ENCODE measurements at places on chromosomes 7 and 10. TPM values are rescaled to one million over a fixed set of nuclear protein-coding genes. Genes with fewer than 3 reads are reported as not detected.
A peak's percentile ranks its signal among the peaks of the same experiment; 100 is the strongest.

DNA sequence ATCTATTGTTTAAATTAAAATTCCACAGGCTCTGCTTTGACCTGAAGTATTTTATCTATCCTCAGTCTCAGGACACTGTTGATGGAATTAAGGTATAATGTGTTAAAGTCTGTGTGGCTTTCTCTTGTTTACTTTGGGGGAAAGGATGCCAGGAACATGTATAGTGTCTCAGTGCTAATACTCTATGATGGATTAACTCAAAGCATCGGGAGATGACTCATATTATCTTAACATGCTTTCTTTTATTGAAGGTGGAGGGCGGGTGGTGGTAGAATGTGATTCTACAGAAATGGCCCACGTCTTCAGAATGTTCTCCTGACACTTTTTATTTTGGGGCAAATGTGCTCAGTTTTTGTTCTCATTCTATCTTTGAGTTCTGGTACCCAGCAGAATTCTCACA, 189.0 kb downstream of the ANKRD30A start:
- DNase-seq = no peak
- no peak overlapping the region for H3K27ac ChIP-seq
- H3K4me1 ChIP-seq = no peaks in the 10 kb centered on the region
- H3K27me3 ChIP-seq = no peaks in the 10 kb centered on the region
- no peaks in the 10 kb centered on the region for H3K36me3 ChIP-seq

DNA sequence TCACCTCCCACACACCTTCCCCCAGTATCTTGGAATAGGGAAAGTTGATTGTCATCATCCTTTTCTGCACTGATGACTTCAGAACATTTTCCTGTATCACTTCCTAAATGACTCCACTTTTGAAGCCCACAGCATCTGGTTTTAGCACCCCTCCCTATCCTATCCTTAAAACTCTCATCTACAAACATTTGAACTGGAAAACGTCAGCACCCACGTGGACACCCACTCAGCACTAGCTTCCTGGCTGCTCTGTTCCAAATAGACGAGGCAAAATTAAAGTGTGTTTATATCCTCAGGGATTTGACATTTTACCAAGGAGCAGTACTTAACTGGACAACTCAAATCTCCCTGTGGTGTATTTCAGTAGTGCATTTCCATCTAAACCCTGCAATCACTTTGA, 73.9 kb downstream of the REEP3 start:
- no peak overlapping the region for H3K4me3 ChIP-seq
- no peak overlapping the region for H3K27ac ChIP-seq
- no peak for DNase-seq
- H3K36me3 ChIP-seq = no peaks in the 10 kb centered on the region
- no peaks in the 10 kb centered on the region for H3K27me3 ChIP-seq

DNA sequence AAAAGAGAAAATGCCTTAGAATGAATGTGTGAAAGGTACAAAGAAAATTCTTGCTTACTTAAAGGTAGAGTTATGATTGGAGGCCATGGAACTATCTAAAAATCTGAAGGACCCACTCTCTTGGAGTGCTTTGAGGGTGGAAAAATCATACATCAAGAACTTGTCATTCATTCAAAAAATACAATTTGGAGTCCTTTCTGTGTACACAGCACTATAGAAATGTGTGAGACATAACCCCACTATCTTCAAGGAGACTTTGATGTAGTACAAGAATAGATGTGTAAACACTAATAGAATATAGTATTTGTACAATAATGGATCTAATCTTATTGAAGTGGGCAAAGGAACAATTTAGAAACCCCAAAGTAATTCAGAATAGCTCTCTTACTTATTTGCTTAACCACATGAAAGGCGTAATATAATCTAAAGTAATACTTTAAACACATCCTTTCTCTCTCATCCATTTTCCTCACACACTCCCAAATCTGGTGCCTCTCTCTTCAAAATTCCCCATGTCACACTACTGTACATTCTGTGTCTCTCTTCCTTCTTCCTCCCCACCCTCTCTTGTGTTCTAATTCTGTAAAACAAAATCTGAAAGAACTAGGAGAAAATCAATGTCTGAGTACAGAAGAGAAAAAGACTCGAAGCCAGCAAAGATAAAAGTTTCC, 166.7 kb downstream of the DNAJB9 start:
- no peak for DNase-seq
- H3K27me3 ChIP-seq = no peaks in the 10 kb centered on the region
- no peaks in the 10 kb centered on the region for H3K4me1 ChIP-seq
- H3K4me3 ChIP-seq = no peak overlapping the region
- no peaks in the 10 kb centered on the region for H3K36me3 ChIP-seq

The ACSM6 gene
- total RNA-seq = not detected

The IFIT1B gene
- not detected for total RNA-seq

The DNAJC2 gene
- 19.8 TPM for total RNA-seq

DNA sequence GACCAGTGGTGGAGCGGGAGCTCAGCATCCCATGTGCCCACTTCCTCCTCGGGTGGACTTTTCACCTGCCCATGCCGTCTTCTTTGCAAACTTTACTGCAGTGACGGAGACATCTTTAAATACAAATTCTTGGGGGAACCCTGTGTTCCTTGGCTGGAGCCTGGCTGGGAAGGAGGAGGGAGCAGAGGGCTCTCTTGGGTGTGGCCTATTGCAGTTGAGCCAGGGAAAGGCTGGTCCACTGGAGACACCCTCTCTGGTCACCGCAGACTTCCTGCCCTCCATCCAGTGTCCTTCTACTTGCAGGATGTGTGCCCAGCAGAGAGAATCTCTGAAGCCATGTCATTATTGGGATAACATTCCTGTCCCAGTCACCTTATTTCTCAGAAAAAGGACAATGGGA, 67.3 kb downstream of the TCF7L2 start:
- no peaks in the 10 kb centered on the region for H3K27me3 ChIP-seq
- no peaks in the 10 kb centered on the region for H3K36me3 ChIP-seq
- no peak for DNase-seq
- H3K4me1 ChIP-seq = no peaks in the 10 kb centered on the region

DNA sequence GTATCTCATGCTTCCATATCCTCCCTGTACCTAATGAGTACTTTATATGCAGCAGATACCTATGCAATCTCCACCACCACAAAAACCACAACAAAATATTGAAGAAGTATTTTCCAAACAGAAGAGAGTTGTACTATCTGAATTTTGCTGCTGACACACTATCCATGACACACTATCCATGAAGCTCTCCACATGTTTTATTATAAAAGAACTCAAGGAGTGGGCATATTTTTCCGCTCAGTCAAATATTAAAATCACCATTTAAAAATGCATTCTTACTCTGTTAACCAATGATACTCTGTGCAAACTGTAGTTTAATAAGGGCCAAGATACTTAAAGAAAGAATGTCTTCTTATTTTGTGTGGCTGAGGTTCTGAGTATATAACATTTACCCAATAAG, 2.8 kb downstream of the BET1 start:
- peaks cover 14% of the 10 kb centered on the region for H3K4me1 ChIP-seq
- DNase-seq = no peak
- H3K4me3 ChIP-seq = no peak overlapping the region

DNA sequence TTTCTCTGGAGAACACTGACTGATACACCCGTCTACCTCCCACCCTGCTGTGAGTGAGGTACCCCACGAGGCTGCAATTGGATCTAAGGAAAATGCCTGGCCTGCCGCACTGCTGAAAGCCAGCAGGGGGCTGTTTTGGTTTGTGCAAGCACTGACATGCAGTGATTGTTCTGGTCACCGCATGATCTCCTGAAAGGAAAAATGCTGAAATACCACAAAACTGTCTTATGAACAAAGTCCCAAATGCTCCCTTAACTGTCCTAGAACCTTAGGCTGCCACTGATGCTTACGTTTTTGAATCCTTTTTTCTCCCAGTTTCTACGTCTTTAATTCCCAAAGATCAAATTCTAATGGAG, 132.7 kb downstream of the JCAD start:
- no peak overlapping the region for H3K4me3 ChIP-seq
- no peaks in the 10 kb centered on the region for H3K36me3 ChIP-seq
- no peaks in the 10 kb centered on the region for H3K4me1 ChIP-seq
- no peak for DNase-seq
- H3K27me3 ChIP-seq = no peaks in the 10 kb centered on the region

The FIGNL1 gene
- total RNA-seq = 4.6 TPM

GRCh38 chr7:69845721-69846495, 247.6 kb downstream of the AUTS2 start:
- H3K27me3 ChIP-seq = no peaks in the 10 kb centered on the region
- no peaks in the 10 kb centered on the region for H3K36me3 ChIP-seq
- DNase-seq = no peak
- H3K27ac ChIP-seq = no peak overlapping the region

- peak overlapping the region; percentile 62 for H3K27ac ChIP-seq
- H3K4me3 ChIP-seq = no peak overlapping the region
- no peak for DNase-seq
- no peaks in the 10 kb centered on the region for H3K36me3 ChIP-seq
- no peaks in the 10 kb centered on the region for H3K27me3 ChIP-seq
- H3K4me1 ChIP-seq = peaks cover 6% of the 10 kb centered on the region
Observed at GRCh38 chr7:94368371-94368791, 26.3 kb upstream of the COL1A2 start.

DNA sequence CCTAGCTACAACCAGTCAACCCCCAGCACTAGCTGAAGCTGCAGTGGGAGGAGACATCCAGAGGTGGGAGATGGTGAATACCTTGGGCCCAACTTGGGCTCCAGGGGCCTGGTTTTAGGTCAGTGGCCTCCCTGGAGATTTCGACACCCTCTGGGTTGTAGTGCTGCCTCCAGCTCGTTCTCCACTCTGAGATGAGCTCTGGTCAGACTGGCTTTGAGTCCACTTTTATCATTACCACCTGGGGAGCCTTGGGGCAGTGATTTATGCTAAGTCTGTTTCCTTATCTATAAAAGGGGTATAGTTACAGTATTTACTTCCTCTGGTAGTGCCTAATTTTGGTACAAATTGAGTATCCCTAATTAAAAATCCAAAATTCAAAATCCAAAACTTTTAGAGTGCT, 22.8 kb downstream of the PPIA start:
- no peak overlapping the region for H3K4me3 ChIP-seq
- H3K4me1 ChIP-seq = no peaks in the 10 kb centered on the region
- DNase-seq = no peak
- H3K27ac ChIP-seq = no peak overlapping the region
- no peaks in the 10 kb centered on the region for H3K36me3 ChIP-seq
- no peaks in the 10 kb centered on the region for H3K27me3 ChIP-seq

The FEZF1 gene
- total RNA-seq = not detected
